ENCODE measurements at places on chromosomes 6 and 20. TPM values are rescaled to one million over a fixed set of nuclear protein-coding genes. Genes with fewer than 3 reads are reported as not detected.

The WFDC5 gene
- not detected for polyA plus RNA-seq

The SLC17A3 gene
- polyA plus RNA-seq = 0.02 TPM

The NFS1 gene
- 34.8 TPM for polyA plus RNA-seq

The PRDM13 gene
- not detected for polyA plus RNA-seq

The TMEM14C gene
- polyA plus RNA-seq = 79.0 TPM

The LAMA4 gene
- polyA plus RNA-seq = 5.2 TPM

The USP49 gene
- polyA plus RNA-seq = 1.5 TPM

- DNase-seq = no peak
Measured at GRCh38 chr6:39178804-39179203, 50.5 kb downstream of the KCNK5 start.

GRCh38 chr6:32140420-32141046 lies 10.4 kb upstream of the FKBPL start:
- no peak for DNase-seq

- DNase-seq = no peak
Measured at GRCh38 chr20:51487565-51488268, 54.8 kb downstream of the NFATC2 start.

GRCh38 chr20:35467339-35468224 lies 12.2 kb downstream of the CEP250 start:
- DNase-seq = no peak

DNA sequence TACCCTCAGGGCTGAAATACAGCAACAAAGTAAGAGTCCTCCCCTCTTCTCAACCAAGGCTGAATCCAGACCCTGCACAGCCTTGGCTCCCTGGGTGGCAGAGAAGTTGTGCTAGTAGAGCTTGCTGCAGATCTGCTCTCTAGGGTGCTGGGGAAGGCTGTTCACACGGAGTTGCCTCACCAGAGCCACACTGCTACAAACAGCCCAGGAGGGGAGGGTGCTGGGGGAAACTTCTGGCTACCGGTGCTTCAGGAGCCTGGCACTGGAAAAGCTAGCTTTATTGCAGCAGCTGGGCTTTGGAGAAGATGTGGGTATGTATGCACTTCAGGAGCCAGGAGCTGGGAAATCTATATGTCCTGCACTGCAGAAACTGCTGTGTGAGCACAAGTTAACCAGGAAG lies 37.6 kb upstream of the SUPT3H start:
- no peak for DNase-seq

GRCh38 chr6:159879856-159880255 lies 10.9 kb upstream of the MAS1 start:
- DNase-seq = no peak

DNA sequence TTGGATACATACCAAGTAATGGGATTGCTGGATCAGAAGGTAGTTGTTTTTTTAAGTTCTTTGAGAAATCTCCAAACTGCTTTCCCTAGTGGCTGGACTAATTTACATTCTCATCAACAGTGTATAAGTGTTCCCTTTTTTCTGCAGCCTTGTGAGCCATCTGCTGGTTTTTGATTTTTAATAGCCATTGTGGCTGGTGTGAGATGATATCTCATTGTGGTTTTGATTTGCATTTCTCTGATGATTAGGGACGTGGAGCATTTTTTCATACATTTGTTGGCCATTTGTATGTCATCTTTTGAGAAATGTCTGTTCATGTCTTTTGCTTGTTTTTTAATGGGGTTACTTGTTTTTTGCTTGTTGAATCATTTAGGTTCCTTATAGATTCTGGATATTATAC lies 34.8 kb downstream of the TOP1 start:
- DNase-seq = no peak

DNA sequence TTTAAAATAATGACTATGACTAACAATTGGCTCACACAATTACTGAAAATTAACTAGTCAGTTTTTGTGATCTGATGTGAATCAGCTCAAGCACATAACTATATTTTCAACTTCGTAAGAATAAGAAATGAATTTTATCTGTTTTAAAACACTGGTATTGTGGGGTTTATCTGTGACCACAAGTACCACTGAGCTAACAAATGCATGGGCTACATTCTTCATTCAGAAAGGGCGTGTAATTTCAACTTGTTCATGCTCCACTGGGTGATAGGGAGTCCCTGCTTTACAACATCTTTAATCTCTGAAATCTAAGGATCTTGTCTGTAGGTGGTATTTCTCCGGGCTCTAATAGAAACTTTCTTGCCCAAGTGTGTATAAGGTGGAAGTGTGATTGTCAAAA lies 1311.5 kb upstream of the GJE1 start:
- no peak for DNase-seq

- DNase-seq = no peak
Measured at GRCh38 chr20:50915424-50915823, 15.8 kb downstream of the ADNP start.

- no peak for DNase-seq
Measured at GRCh38 chr20:40991181-40991889, 37.3 kb upstream of the TOP1 start.

GRCh38 chr20:17395729-17396128 lies 135.4 kb downstream of the BFSP1 start:
- DNase-seq = no peak

GRCh38 chr6:143605906-143606521 lies 71.8 kb upstream of the PHACTR2 start:
- DNase-seq = no peak

GRCh38 chr6:167990016-167990945 lies 7.2 kb upstream of the KIF25 start:
- DNase-seq = no peak

DNA sequence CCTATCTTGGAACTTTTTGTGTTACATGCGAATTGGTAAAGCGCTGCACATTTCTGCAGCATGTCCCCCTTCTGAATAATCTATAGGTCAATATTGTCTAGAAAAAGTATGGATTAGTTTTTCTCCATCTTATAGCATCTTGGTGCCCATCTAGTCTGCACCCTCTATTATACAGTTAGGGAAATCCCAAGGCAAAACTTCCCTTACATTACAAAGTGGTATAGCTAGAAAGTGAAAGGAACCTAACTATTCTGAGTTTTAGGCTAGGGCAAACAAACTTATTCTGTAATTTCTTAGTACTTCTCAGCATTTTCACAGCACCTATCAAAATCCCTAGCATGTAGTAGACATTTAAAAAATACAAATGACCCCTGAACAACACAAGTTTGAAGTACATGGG lies 133.5 kb upstream of the CCDC28A start:
- no peak for DNase-seq

GRCh38 chr20:719816-720215 lies 44.2 kb upstream of the SCRT2 start:
- no peak for DNase-seq

DNA sequence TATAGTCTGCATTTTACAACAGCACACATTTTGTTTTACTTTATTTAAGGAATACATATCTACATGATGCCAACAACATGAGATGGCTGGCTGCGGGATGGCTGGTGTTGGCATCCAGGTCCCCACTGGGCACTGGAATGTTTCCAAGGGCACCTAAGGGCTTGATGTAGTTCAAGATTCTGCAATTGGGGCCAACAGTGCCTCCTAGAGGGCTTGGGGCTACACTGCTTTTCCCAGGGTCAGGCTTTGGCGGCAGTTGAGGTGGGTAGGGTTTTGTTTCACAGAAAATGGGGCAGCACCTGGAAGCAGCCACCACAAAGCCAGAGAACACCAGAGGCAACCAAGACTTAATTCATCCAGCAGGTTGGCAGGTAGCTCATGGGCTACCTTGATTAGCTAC lies 202.2 kb upstream of the PRND start:
- DNase-seq = no peak

DNA sequence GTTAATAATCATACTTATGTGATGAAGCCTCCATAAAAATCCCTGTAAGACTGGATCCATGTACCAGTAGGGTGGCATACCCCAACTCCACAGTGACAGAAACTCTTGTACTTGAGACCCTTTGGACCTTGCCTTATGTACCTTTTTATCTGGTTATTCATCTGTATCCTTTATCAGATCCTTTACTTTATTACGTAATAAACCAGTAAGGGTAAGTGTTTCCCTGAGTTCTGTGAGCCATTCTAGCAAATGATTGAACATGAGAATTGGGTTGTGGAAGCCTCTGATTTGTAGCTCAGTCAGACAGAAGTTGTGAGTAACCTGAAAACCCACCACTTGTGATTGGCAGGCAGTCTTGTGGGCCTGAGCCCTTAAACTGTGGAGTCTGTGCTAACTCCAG lies 229.7 kb downstream of the FOXA2 start:
- no peak for DNase-seq

DNA sequence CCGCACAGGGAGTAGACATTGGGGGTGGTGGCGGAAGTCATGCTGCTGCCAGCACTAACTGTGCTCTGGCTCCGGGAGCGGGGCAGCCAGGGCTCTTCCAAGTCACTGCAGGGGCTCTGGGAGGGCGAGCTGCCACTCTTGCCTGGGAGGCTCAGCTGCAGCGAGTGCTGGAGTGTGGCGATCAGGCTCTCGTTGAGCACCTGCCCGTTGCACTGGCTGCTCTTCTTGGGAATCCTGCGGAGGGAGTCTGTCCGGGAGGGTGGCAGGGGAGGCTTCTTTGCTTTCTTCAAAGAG lies 28.0 kb downstream of the HEBP2 start:
- no peak for DNase-seq

- no peak for DNase-seq
Measured at GRCh38 chr20:32906200-32906599, 47.5 kb downstream of the EFCAB8 start.

DNA sequence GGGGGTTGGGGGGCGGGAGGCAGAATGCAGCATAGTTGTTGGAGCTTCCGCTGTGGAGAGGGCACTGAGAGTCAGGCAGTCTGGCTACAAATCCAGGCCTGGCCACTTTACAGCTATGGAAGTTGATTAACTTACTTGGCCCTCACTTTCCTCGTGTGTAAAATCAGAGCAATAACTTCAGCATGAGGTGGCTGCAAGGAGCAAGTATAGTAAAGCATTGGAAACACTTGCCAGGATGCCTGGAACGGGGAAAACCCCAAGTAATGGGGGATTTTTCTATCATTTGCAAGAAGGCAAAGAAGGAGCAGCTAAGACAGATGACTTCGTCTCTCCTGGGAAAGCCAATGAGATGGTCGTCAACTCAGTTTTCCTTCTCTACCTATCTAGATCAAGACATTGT lies 35.8 kb downstream of the AGPAT4 start:
- no peak for DNase-seq

- no peak for DNase-seq
Measured at GRCh38 chr6:193773-194310, 98.4 kb upstream of the DUSP22 start.

DNA sequence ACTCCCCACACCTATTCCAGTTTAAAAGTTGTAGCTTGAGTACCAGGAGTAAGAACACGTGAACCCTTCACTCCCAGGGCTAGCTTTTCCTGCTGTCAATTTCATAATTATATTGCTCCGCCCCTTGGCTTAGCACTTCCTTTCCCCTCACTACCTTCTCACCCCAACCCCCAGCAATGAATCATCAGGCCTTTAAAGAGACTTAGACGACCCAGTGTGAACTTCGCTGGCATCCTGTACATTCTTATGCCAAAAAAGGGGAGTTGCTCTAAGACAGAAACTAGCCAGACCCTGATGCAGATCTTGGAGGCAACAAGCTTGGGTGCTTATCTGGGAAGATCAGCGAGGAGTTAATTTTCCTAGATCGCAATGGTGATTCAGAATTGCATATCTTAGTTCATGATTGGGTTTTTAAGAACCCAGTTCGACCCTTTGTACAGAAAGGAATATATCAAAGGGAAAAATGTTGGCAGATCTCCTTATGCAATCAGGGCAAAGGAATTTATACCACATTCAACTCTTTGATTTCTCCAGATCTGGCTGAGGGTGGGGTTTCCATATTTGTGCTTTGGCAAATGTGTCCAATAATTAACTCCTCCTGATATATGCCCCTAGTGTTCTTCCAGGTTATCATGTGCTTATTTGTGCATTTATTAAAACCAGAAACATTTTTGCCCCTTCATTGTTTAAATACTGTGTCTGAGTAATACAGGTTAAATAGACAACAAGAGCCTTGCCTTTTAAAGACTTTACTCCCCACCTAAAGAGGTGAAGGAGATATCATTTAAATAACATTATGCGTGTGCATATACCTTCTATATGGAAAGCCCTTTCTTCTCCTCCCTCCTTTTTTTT lies 8.1 kb upstream of the ATXN1 start:
- no peak for DNase-seq

DNA sequence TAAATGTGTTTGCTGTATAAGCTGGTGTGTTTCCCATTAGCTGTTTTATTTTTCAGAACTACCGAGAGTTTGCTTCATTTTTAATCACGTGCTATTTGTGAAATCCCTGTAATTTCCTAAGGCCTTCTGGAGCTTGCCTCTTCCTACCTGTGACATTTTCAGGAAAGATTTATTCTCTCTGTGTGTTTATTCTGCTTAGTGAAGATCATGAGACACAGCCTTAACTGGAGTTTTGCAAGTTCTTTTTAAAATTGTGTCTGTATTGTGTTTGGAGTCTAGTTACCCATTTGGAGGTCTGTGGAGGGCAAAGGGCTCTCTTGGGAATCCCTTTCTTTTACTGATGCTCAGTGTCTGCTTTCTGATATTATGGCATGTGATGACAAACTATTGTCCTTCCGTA lies 359.1 kb upstream of the FLRT3 start:
- no peak for DNase-seq

GRCh38 chr6:52352239-52353018 lies 9.5 kb upstream of the PAQR8 start:
- no peak for DNase-seq

DNA sequence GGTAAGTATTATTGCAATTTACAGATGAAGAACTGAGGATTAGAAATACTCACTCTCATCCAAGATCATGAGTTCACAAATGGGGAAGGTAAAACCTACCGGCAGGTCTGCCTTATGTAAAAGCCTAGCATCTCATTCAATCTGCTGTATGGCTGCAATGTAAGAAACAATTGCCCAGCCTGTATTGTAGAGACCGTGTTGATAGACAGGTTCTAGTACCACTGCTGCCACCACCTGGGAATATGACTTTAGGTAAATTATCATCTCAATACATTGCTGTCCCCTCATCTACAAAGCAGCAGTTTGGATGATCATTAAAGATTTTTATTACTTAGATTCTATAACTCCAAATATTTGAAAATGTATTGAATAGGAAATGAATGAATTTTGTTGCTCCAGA lies 23.3 kb upstream of the ARHGAP18 start:
- DNase-seq = no peak

GRCh38 chr6:104862456-104862855 lies 2.7 kb upstream of the HACE1 start:
- no peak for DNase-seq

DNA sequence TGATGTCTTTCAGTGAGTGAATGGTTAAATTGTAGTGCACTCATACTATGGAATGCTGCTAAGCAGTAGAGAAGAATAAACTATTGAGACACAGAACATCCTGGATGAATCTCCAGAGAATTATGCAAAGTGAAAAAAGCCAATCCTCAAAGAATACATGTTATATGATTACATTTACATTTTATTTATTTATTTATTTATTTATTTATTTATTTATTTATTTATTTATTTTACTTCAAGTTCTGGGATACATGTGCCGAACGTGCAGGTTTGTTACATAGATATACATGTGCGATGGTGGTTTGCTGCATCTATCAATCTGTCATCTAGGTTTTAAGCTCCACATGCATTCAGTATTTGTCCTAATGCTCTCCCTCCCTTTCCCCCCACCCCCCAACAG lies 175.8 kb upstream of the VGLL2 start:
- no peak for DNase-seq

Measured in pancreas (tissue), 10 donors.